ENCODE measurements at places on chromosomes 3 and 15.

GRCh38 chr15:24269166-24269571 lies 406.4 kb upstream of the NPAP1 start:
- DNase-seq: no peak

GRCh38 chr3:38532529-38532928 lies 36.4 kb downstream of the EXOG start:
- DNase-seq: no peak

DNA sequence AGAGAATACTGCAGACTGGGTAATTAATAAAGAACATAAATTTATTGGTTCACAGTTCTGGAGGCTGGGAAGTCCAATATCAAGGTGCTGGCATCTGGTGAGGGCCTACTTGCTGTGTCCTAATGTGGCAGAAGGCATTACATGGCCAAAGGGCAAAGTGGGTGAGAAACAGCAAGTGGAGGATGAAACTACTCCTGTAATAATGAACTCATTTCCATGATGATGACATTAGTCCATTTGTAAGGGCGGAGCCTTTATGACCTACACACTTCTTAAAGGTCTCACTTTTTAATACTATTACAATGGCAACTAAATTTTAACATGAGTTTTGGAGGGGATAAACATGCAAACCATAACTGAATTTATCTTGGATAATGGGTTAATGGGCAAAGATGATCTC lies 139.6 kb upstream of the SGO1 start:
- no peak for DNase-seq

- DNase-seq: no peak
These were observed 5.1 kb downstream of the STIMATE start for GRCh38 chr3:52892290-52892624.

GRCh38 chr15:80188251-80188650 lies 35.5 kb downstream of the FAH start:
- no peak for DNase-seq

GRCh38 chr3:65999606-66000005 lies 39.1 kb downstream of the MAGI1 start:
- DNase-seq: peak; percentile 8

GRCh38 chr15:73925848-73926218 lies 429 bp upstream of the LOXL1 start:
- DNase-seq: no peak

DNA sequence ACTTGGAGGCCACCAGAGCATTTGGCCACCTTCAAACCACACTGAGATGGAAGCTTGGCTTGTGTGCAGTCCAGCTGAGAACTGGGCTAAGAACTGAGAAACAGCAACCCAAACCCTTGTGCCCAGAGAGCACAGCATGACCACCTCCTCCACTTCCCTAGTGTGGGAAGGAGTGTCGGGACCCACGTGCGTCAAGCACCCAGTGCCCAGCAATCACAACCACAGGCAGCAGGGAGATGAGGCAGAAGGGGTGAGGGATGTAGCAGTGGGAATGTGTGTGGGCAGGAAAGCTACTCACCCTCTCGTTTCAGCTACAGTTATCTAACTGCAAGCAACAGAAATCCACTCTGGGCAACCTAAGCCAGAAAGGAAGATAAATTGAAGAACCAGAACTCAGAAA lies 25.0 kb upstream of the RFTN1 start:
- DNase-seq: no peak

GRCh38 chr15:88913850-88914169 lies 631 bp upstream of the MFGE8 start:
- no peak for DNase-seq

GRCh38 chr15:22871481-22872086 lies 33.1 kb downstream of the NIPA2 start:
- DNase-seq: no peak

GRCh38 chr15:94606286-94606685 lies 374.9 kb downstream of the MCTP2 start:
- DNase-seq: no peak

DNA sequence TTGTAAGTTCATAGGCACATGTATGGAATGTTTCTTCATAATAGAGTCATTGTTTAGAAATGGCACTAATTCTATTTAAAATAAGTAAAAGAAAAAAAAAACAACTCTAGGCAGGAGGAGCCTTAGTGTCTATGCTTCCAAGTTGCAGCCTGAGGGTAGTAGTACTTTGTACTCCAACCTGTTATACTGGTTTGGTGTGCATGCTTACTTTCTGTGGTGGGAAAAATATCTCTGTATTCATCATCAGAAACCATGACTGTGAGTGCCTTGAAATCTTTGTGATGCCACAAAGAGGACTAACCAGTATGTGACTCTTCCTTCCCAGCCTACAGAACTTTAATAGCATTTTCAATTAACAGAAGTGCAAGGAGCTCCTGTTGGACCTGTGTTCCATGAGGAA lies 4.4 kb downstream of the NAALADL2 start:
- DNase-seq: no peak

DNA sequence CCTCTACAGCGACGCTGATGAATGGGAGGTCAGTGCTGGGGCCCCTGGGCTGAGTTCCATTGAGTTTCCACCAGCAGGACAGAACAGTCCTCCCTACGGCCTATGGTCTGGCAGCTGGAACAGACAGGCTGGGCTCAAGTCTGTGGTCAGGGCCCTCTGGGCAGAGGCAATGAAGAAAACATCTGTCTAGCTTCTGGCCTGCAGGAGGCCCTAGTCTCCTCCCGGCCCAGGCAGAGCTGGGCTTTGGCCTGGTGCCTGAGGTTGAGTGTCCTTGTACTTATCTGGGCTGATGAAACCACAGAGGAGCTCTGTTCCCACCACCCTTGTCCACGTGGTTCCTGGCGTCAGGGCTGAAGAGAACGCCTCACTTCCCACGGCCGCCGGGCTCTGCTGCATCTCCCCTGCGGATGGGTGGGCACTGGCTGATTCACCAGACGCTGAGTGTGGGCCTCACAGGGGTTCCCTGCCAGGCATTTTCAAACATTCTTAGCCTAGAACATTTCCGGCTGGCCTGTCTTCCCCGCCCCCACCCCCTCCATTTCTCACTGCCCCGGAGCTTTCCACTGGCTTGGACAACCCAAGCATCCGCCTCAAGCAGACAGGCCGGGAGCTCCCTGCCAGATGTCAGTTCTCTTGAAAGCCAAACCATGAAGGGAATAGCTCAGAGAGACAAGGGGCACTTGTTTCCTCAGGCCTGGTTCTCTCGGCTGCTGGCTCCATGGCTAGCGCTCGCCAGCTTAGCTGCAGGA lies 20.3 kb downstream of the PPCDC start:
- DNase-seq: peak; percentile 99

- DNase-seq: no peak
These were observed 558.7 kb downstream of the MAGI1 start for GRCh38 chr3:65479990-65480389.

GRCh38 chr15:52113708-52114107 lies 1.1 kb upstream of the BCL2L10 start:
- DNase-seq: no peak

- no peak for DNase-seq
These were observed 74.3 kb upstream of the TSEN2 start for GRCh38 chr3:12409684-12410596.

DNA sequence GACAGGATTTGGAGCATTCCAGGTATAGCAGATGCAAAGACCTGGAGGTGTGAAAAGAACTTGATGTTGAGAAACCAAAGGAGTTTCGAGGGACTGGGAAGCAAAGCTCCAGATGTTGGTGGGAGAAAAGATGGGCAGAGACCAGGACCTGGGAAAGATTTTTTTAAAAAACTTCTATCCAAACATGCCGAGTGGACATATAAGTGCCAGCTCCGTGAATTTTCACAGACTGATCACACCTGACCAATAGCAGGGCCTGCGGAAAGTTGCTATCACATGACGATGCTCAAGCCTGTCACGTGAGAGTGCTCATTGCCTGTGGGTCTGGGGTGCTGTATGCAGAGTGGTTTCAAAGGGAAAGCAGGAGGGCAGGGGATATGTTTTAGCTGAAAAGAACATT lies 19.9 kb downstream of the SMAD6 start:
- no peak for DNase-seq

GRCh38 chr15:75138016-75138999 lies 63.4 kb upstream of the C15orf39 start:
- DNase-seq: no peak

- DNase-seq: peak; percentile 23
These were observed 285.1 kb upstream of the MANF start for GRCh38 chr3:51099794-51100535.

DNA sequence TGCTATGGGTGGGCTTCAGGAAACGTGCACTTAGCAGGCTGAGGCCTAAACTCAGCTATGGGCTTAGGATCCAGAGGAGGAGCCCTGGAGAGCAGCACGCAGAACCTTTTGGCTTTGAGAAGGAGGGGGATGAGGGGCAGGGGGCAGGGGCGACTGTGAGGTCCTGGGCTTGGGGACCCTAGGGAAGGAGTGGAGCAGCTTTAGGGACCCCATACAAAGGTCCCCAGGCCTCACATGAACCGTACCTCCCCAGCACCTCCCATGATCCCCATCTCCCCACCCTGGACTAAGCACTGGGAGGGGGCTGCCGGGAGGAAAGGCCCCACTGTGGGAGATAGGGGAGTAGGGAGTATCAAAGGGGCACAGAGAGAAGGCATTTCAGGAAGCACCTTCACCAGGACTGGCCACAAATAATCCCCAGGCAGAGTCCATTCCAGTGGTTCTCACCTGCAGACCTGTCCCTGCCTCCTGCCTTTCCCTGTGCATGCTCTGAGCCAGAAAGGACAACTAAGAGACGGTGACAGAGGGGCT lies 62.0 kb upstream of the KLF13 start:
- DNase-seq: no peak

DNA sequence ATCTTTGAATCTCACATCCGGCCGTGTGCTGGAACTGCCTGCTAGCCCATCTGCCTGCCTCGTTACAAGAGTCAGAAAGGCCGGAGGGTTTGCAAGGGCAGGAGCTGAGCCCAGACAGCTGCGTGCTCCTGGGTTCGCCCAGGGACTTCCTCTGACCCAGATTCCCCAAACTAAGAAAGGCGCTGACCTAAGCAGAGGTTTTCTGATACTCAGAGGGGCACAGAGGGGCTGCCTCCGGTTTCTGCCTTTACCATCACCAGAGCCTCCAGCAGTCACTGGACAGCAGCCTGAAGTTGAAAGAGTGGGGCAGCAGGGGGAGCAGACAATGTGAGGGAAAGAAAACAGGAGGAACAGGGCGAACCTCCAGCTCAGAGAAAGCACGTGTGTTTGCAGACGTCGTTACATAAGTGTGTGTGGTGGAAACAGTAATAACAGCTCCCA lies 33.4 kb upstream of the RAD18 start:
- no peak for DNase-seq

- DNase-seq: no peak
These were observed 271.5 kb downstream of the TUSC7 start for GRCh38 chr3:116981089-116981488.

DNA sequence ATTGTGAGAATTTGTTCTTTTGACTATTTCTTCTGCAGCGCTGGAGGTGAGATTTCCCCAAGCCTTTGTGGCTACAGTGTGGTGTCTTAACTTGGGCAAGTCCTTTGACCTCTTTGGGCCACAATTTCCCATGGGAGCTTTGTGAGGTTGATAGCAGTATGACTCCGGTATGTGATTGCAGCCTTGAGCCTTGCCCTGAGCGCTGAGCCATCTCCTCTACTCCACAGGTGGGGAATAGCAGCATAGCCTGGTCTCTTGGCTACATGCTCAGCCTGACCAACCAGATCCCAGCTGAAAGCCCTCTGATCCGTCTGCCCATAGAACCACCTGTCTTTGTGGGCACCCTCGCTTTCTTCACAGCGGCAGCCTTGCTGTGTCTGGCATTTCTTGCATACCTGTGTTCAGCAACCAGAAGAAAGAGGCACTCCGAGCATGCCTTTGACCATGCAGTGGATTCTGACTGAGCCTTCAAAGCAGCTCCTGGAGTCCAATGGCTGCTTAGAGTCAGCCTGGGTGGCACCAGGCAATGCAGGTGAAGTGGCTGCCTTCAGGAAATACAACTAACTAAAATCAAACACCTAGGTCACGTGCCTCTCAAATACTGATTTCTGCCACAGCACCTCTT lies 30.0 kb upstream of the RPL14 start:
- DNase-seq: no peak

DNA sequence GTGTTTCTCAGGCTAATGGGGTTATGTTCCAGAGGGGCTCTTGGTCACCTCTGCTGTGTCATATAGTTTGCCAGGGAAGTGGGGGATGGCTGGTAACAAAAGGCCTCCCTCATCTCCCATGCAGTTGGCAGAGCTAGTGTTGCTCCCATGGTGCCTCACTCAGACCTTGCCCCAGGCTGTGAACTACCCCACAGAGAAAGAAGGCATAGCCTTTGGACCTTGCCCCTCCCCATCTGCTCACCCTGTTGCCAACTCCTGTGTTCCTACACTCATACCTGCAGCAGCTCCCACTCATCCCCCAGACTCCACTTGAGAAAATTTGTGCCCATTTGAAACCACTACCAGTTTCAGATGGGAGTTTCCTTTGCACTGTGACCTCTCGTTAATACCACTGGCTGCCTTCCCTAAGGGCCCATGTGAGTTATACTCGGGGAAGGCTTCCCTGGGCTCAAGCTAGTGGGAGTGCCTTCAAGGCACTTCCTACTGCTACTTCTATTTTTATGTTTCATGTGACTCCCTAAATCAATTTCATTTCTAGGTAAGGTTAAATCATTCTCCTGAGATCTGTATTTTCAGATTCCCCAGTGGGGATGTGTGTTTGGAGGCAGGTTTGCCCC lies 25.3 kb upstream of the COPB2 start:
- DNase-seq: no peak

DNA sequence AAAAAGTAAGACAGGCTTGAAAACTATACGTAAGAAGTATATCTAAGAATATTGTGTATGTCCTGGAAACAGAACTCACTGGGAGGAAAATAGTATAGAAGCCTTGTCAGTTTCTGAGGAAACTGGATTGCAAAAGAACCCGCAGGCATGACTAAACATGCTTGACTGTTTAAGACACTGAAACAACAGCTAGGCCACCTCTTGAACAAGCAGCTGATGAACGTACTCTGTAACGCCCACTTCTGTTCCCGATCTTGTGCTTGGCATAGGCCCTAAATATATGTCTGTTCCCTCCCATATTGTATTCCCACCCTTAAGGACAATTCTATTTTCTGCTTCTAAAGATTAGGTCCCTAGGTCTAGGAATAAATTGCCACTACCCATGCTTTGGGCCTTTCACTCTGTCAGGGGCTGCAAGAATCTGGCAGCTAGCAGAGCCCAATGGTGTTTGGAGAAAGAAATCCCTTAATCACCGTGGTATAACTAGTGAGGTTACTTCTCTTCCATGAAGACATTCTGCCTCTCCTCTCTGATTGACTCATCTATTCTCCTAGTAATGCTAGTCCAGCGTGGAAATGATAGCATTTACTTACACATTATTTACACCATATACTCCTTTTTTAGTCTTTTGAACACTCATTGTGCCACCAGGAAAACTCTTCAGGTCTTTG lies 46.2 kb downstream of the CD200 start:
- DNase-seq: peak; percentile 25
